Mucosa of gallbladder (tissue), 1 donor: ENCODE measurements at places on chromosomes 7 and 10.

DNA sequence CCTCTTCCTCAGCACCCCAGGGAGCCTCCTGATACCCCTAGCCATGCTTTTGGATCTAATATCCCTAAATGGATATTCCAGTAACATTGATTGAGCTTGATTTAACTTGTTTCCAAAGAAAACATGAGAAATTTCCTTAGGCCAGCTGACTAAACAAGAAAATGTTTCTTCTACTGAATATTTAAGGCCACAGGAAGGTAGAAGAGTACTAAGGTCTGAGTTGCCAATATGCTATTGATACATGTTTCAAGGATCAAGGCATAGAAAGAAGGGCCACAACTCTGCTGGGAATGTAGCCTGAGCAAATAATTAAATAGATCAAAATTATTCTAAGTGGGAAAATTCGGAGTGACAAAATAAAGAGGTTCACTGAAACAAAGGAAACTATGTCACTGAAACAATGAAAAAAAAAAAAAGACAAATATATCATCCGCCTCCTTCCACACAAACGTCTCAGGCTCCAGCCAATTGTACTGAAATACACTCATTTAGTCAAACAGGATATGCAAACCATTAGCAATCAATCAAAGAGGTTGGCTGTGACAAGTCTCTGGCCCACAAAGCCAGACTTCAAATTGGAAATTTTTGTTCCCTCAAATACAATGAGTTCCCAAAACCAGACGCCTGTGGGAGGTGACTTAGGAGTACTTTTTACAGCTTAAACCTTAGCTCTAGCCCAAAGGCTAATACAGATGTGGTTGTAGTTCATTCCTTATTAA lies 396.2 kb downstream of the HTR7 start:
- DNase-seq, result no peak

- DNase-seq, result no peak
These were observed 326.8 kb upstream of the NRG3 start for GRCh38 chr10:81548160-81548559.

GRCh38 chr7:152911922-152912321 lies 152.4 kb downstream of the ACTR3B start:
- no peak for DNase-seq

DNA sequence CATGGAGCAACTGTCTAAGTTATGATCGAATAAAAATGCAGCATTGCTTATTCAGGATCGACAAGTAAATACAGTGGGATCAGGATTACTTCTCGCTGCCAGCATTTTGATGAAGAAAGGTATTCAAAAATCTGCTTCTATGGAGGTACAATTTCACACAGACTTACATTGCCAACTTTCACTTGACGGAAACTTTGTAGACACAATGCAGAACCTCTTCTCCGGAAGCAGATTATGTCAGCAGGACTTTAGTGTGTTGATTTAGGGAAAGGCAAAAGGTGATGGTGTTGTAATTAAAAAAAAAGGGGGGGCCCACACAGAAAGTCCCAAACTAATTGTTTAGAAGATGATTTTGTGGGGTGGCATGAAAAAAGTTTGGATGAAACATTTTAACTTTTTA lies 462.4 kb upstream of the KLF6 start:
- DNase-seq, result no peak

- DNase-seq, result peak; percentile 29
These were observed 173.9 kb upstream of the SP4 start for GRCh38 chr7:21253740-21254687.

- DNase-seq, result no peak
These were observed 147.5 kb upstream of the FRMD4A start for GRCh38 chr10:14478201-14478600.

GRCh38 chr7:128217030-128217805 lies 23.9 kb upstream of the LEP start:
- no peak for DNase-seq

DNA sequence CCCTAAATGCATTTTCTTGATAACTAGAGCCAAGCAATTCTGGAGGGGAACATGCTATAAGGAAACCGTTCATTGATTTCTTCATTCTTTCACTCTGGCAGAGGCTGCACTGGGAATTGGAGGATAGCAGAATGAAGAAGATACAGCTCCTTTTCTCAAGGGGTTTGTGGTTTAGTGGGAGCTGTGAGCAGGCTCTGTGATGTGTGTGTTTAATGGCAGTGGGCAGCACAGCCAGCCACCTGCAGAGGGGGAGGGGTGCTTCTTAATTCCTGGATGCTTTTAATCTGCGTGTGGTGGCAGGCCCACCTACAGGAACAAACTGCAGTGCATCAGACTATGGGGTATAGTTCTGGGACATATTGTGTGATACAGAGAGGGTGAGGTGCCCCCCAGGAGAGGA lies 31.9 kb downstream of the RPS24 start:
- no peak for DNase-seq

- DNase-seq, result no peak
These were observed 197.5 kb downstream of the C7orf25 start for GRCh38 chr7:42714356-42714755.

DNA sequence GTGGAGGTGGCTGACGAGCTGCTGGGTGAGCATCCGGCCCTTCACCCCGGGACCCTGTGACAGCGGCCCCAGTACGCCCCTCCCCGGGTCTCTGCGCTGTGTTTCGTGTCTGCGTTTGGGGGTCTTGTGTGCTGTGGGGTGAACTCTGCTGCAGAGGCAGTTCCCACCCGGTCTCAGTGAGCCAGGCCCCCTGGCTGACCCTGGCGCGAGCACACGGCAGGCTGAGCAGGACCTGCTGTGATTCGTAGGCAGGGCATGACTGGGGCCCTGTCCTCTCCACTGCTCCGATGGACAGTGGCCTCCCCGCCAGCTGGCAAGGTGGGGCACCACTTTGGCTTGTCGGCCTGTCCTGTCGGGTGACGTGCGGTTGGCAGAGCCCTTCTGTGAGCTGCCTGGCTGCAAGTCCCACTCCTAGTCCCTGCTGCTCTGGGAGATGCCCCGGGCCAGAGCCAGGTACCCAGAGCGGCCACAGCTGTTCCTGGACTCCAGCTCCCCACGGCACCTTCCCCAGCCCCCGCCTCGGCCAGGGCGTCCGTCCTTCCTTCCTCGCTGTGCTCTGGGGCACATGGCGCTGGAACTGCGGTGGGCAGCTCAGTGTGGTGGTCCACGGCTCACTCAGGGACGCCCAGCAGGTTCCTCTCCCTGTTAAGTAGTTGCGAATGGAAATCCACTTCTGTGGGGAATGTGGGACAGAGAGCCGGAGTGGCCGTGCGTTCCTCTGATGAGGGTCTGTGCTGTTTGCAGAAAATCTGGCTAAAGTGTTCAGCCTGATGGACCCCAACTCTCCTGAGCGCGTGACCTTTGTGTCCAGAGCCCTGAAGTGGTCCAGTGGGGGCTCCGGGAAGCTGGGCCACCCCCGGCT lies 10.5 kb downstream of the GET4 start:
- DNase-seq, result no peak

DNA sequence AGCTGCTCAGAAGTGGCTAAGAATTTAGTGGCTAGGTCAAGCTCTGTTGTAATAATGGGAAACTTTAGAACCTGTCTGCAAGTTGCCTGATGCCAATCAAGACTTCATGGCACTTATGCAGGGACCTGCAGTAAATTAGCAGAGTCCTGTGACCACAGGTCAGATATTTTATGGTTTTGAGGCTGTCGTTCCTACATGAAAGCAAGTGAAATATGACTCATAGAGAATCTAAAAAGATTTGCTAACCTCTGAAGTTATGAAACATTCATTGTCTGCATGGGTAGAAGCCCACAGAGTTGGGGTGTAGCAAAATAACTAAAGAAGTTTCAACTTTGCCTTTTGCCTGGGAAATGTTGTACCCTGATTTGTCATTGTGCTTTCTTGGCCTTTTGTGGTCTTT lies 32.3 kb downstream of the SLC39A12 start:
- DNase-seq, result no peak

- DNase-seq, result no peak
These were observed 2.5 kb downstream of the CALN1 start for GRCh38 chr7:72409638-72410015.

GRCh38 chr10:58414270-58415041 lies 29.2 kb downstream of the TFAM start:
- no peak for DNase-seq

- peak; percentile 44 for DNase-seq
These were observed 93.8 kb downstream of the WDR37 start for GRCh38 chr10:1149793-1150637.

DNA sequence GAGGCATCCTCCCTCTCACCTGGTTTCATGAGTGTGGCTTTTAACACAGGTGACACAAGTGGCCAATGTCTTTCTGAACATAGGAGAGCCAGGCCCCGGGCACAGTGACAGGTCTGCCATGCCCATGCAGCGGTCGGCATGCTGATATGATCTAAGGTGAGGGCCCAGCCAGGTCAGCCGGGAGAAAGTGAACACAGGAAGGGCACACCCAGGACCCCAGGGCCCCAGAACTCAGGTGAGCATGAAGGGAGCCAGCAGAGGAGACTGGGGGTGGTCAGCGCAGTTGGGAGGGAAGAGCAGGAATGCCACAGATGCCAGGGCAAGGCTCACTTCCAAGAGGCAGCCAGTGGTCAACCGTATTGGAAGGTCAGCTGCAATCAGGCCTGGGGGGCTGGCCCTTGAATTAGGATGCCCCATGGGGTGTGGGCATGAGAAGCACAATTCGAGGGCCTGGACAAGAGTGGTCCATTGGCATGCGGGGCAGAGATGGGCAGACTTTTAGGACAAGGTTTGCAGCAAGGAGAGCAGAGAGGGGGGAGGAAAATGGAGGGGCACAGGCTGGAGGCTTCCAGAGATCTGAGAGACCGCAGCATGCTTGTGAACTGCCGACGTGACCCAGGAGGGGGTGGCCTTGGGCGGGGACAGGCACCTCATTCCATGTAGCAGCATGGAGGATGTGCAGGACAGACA lies 3.9 kb upstream of the INPP5A start:
- DNase-seq, result no peak

DNA sequence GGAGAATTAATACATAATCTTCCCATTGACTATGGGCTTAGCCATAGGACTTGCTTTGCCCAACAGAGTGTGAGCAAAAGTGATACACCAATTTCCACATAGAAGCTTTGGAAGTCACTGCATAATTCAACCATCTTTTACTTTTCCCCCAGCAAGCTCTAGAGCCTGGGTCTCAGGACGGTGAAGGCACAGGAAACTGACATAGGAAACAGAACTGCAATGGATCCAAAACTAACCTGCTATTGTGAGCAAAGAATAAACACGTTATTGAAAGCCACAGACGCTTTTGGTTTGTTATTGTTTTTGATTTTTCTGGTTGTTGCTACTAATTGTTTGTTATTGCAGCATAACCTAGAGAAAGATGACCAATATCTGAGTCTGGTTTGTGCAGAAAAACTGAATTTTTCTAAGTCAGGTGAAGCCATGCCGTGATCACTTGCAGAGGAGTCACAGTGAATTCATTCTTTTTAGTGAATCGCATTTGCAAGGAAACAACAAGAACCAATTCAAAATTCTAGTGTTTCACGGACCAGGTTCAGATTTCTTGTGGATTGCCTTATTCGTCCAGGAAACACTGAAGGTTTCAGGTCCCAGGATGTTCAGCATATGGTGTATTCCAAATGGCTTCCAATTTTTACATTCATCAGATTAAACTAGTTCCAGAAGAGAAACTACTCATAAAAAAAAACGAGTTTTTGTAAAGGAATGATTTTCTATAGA lies 52.8 kb downstream of the CUBN start:
- no peak for DNase-seq

- no peak for DNase-seq
These were observed 47.2 kb upstream of the AKR1E2 start for GRCh38 chr10:4778761-4779160.

DNA sequence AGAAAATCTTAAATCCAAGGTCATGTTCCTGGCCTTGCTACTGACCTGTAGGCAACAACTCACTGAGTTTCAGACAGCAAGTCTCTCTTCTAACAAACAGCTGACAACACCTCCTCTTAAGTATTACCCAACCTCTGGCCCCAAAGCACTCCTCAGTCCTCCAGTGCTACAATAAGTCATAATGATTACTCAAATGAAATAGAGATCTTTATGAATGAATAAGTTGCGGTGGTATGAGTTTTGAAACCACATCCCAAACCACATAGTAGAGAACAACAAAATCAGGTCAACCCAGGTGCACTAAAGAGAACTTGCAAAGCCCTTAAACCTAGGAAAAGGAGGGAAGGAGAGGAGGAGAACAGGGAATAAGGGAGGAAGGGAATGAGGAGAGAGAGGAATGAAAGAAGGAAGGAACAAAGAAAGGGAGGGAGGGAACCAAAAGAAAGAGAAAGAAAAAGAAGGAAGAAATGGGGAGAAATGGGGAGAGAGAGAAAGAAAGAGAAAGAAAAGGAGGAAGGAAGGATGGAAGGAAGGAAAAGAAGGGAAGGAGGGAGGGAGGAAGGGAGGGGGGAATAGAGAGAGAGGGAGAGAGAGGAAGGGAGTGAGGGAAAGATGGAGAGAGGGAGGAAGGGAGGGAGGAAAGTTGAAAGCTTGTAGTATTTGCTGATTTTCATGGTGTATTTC lies 142.8 kb upstream of the CALCR start:
- no peak for DNase-seq

- DNase-seq, result no peak
These were observed 15.4 kb downstream of the MICU1 start for GRCh38 chr10:72610466-72610865.

GRCh38 chr7:132009778-132010177 lies 453.4 kb upstream of the PODXL start:
- DNase-seq, result no peak

GRCh38 chr10:99766302-99766681 lies 16.1 kb upstream of the ABCC2 start:
- DNase-seq, result no peak

- DNase-seq, result no peak
These were observed 145.2 kb downstream of the FRMD4A start for GRCh38 chr10:14185316-14186045.

GRCh38 chr10:127234306-127234800 lies 38.0 kb upstream of the INSYN2A start:
- no peak for DNase-seq

DNA sequence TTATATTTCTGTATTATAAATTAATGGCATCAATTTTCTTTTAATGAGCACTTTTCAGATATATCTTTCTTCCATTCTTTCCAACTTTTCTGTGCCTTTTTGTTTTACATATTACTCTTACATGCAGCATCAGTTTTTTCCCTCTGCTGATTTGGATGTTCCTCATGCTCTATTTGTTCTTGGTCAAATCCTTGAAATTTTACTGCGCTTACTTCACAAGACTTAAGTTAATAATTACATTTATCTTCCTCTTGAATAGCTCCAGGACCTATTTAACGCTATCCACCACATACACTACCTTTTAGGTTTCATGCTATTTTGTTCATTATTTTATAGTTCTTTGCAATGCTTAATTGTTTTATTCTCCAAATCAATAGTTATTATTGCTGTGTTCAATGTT lies 97.6 kb upstream of the CTTNBP2 start:
- no peak for DNase-seq

GRCh38 chr10:92800134-92800733 lies 48.1 kb upstream of the EXOC6 start:
- no peak for DNase-seq

- no peak for DNase-seq
These were observed 69.8 kb upstream of the DNAJB12 start for GRCh38 chr10:72424561-72424960.

- DNase-seq, result no peak
These were observed 15.9 kb upstream of the CDK13 start for GRCh38 chr7:39934132-39934531.
